ENCODE measurements at places on chromosomes 13 and 19. TPM values are rescaled to one million over a fixed set of nuclear protein-coding genes. Genes with fewer than 3 reads are reported as not detected.

DNA sequence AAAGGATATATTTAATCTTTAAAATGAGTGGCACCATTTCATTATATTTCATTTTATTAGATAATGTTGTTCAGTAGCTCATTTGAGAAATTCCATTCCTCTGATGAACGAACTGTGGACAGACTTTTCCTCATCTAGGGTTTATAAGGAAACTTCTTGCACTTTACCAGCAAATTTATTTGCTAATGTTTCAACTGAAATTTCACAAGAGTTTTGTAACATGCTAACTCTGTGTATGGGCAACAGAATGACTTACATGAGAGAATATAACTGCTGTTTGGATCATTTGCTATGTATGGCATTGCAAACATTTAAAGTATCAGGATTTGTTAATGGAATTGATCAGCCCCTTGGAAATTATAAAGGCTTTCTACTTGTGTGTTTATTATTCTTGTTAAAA, 3.7 kb upstream of the IRS2 start:
- no peak overlapping the region for H3K27ac ChIP-seq
- peaks cover 6% of the 10 kb centered on the region for H3K27me3 ChIP-seq
- H3K4me1 ChIP-seq, result peaks cover 22% of the 10 kb centered on the region
- DNase-seq, result no peak
- no peak overlapping the region for H3K4me3 ChIP-seq

- H3K27ac ChIP-seq, result no peak overlapping the region
- DNase-seq, result peak; percentile 88
- H3K27me3 ChIP-seq, result peaks cover 22% of the 10 kb centered on the region
Measured at GRCh38 chr19:17778251-17778967, 16.5 kb upstream of the B3GNT3 start.

- H3K27me3 ChIP-seq, result no peaks in the 10 kb centered on the region
- no peaks in the 10 kb centered on the region for H3K36me3 ChIP-seq
- H3K4me3 ChIP-seq, result no peak overlapping the region
- no peaks in the 10 kb centered on the region for H3K4me1 ChIP-seq
- no peak for DNase-seq
Measured at GRCh38 chr13:67086260-67086659, 143.9 kb downstream of the PCDH9 start.

The MCEMP1 gene
- total RNA-seq, result 184 TPM

The RFPL4AL1 gene
- total RNA-seq, result not detected

The FUT3 gene
- total RNA-seq, result 11.3 TPM

Measured in lower lobe of right lung (tissue), 2 donors.